ENCODE measurements at places on chromosomes 16 and 17.

GRCh38 chr16:49696414-49697101 lies 159.4 kb downstream of the ZNF423 start:
- DNase-seq: no peak

DNA sequence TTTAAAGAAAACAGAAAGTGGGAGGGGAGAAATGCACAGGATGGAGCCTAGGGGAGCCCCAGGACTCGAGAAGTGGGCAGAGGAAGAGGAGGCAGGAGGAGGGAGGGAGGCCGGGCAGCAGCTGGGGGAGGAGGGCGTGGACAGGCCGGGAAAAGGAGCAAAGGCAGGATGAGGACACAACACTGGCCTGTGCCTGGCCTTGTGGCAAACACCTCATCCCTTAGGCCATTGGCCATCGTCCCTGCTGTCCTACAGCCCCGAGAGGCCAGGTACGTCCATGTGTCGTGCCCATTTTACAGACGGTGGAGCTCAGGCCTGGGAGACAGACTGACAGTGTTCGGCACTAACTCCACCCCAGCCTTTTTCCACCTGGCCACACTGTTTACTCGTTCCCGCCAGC lies 15.9 kb downstream of the JPH3 start:
- no peak for DNase-seq

DNA sequence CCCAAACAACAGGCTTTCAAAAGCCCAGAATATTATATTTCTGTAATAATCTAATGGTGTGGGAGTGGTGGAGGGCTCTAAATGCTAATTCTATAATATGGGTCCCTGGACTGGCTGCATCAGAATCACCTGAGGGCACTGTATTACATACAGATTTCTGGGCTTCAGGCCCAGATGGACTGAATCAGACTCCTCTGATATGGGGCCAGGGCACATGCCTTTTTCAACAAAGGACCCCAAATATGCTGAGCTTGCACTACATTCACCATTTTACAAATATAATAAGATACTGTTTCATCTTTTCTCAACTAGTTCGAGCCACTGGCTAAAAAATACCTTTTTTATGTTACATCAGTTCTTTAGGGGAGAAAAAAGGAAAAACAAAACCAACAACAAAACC lies 309.7 kb downstream of the MAP2K6 start:
- DNase-seq: no peak

DNA sequence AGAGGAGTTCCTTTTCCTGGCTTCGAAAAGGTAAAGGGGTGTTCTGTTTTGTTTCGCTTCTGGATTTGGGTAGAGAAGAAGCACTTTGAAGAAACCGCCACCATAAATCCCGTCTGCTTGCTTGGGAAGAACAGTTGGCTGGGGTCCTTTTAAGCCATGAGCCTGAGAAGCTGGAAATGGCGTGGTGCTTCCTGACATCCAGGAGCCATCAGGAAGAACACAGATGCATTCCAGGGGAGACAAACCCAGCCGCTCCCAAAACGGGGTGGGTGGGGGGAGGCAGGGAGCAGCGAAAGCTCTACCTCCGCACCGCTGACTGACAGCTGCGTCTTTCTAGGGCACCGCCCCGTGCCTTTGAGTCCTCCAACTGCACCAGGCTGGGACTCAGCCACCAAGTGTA lies 91.6 kb downstream of the ZDHHC7 start:
- DNase-seq: no peak

GRCh38 chr16:72262711-72263110 lies 90.8 kb upstream of the PMFBP1 start:
- no peak for DNase-seq

DNA sequence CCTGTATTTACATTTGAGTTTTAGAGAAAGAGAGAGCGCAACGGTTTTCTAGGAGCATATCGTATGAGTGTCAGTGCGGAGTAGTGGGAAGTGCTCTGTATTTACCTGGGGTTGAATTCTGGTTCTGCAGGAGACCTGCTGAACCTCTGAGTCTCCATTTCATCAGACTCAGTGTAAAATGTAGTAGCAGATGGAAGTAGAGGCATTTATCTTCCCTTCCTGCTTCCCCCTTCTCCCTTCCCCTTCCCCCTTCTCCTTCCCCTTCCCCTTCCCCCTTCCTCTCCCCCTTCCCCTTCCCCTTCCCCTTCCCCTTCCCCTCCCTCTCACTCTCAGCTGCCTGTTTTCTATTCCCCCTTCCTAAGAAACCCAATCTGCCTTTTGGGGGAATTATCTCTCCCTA lies 426.9 kb downstream of the NPIPA7 start:
- DNase-seq: no peak

DNA sequence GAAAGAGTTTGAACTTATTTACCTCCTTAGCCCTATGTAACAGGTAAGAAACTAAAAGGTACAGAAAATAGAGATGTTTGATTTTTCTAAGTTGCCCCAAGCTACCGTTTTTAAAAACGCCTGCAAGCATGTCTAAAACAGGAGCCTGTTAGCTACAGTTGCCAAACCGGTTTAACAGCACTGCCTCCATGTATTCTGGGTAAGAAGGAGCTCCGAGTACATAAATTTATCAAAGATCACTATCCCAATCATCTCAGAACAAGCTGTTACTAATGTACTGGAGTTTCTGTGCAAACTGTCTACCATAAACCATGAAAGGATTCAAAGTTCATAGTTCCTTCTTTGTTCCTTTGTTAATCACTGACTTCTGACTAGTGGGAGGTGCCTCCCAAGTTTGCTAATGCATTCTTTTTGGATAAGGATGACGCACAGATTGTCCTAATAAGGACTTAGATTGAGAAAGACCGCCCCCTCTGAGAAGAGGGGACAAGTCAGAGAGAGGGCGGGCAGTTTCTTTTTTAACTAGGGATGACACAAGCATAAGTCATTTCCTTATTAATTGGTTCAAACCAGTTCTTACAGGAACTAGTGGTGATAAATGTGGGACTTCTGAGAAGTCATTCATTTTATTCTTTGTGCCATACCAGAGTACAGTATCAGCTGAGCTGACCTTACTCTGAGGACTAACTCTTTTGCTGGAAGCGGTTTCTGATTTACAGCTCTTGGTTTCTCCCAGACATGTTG lies 55.3 kb downstream of the TUBD1 start:
- peak; percentile 84 for DNase-seq

DNA sequence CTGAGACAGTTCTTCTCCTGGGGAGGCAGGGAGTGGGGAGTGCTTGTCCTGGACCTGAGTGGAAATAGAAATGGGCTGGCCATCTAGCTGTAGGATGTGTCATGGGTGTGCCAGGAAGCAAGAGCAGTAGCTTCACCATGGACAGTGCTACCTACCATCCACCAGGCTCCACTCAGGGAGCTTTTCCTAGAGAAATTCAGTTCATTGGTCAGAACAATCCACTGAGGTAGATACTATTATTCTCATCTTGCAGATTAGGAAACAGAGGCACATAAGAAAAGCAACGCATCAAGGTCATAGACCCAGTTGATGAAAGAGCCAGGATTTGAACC lies 372.0 kb downstream of the SLC39A11 start:
- DNase-seq: no peak

GRCh38 chr16:54098247-54098646 lies 188.3 kb downstream of the IRX3 start:
- DNase-seq: no peak

DNA sequence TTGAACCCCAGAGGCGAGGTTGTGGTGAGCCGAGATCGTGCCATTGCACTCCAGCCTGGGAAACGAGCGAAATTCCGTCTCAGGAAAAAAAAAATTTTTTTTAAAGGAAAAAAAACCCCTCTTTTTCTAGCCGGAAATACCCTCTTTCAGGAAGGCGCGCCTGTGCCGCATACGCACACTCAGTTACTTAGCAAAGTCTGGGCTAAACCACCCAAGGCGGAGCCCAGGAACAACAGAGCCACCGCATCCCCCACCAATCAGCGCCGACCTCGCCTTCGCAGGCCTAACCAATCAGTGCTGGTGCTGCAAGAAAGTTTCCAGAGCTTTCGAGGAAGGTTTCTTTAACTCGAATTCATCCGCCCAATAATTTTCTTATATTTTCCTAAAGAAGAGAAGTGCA lies 510.4 kb downstream of the KCNJ18 start:
- DNase-seq: no peak

DNA sequence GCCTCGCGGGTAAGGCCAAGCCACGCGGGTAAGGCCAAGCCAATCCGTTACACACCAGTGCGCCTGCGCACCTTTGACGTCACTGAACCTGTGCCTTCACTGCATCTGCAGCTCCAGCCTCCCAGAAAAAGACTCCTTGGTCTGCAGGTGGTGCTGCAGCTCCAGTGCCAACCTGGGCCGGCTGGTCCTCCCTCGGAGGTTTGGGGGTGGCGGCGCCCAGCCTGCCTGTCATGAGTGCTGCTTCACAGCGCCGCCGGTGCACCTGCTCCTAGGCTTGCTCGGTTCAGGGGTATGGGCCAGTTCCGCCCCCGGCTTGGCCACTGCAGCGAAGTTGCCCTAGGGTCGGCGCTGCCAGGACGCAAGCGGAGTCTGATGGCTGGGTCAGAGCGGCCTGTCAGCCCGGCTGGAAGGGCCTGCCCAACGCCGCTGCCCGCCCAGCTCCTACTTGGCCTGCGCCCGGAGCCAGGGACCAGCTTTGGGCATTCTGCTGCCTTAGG lies 146.6 kb downstream of the USP22 start:
- DNase-seq: no peak

GRCh38 chr16:18942061-18942460 lies 15.9 kb upstream of the SMG1 start:
- DNase-seq: no peak

DNA sequence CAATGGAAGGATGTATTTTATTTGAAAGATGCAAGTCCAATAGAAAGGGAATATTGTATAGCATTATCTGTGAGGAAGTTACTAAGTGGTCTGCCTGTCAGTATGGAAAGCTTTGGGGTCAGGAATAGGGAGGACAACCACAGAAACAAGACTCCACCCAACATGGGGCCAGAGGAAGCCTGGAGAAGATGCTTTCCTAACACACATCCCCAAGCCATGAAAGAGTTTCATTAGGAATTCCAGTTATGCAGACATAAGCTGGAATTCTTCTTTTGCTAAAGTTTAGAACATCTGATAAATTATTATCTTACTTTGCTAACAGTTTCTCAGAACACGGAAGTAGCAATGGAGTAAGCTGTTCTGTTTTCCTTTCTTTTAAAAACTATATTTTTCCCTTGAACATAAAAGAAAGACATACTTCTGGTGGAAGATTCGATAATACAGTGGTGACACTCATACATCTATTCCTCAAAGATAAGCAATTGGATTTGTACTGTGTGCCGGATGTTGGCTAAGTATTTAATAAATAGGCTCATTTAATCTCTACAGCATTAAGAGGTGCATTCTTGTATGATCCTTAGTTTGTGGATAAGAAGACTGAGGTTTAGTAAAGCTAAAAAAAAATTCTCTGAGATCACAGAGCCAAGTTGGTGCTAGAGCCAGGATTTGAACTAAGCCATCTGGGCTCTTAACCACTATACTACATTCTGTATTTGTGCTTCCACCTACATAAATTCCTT lies 51.0 kb upstream of the GAS7 start:
- DNase-seq: no peak

GRCh38 chr17:36127911-36128310 lies 24.3 kb downstream of the CCL4 start:
- no peak for DNase-seq

GRCh38 chr16:28555561-28555960 lies 1.8 kb downstream of the SGF29 start:
- DNase-seq: no peak

DNA sequence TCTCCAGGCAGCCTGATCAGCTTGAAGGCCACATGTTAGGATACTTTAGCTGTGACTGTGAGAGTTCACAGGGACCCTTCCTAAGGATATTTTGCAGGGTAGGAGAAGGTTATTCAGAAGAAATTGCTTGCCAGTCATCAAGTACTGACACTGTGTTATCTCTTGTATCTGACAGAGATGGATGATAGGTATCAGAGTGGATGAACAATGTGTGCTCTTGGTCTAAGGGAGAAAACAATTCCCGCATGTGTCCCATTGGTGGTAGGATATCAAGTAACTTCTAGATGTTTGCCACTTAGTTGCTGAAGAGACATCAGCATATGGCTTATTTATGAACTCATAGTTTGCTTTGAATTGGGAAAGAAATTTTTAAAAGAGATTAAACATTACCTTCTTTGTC lies 219.3 kb downstream of the SPECC1 start:
- DNase-seq: no peak

- no peak for DNase-seq
Measured at GRCh38 chr17:73351764-73352163, 40.0 kb upstream of the CDC42EP4 start.

GRCh38 chr16:81636298-81636993 lies 142.6 kb upstream of the PLCG2 start:
- no peak for DNase-seq

GRCh38 chr16:88599092-88599733 lies 29.0 kb downstream of the ZC3H18 start:
- no peak for DNase-seq

DNA sequence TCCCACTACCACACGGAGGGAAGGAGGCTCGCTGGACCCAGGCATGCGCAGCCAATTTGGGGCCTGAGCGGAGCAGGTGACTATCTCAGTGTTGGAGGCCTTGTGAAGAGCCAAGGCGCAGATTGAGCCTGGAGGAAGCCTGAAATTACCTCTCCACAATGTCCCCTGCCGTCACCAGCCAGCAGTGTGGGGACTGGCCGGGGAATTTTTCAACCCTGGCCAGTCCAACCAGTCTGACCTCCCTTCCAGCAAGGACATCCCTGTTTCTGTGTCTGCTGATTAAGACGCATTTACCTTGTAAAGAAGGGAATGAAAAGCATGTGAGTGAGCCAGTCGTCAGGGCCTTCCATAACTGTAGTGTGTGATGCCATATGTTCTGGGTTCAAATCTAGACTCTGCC lies 198.1 kb upstream of the IRX3 start:
- DNase-seq: no peak

- DNase-seq: no peak
Measured at GRCh38 chr16:57803134-57803990, 1.1 kb upstream of the KIFC3 start.

DNA sequence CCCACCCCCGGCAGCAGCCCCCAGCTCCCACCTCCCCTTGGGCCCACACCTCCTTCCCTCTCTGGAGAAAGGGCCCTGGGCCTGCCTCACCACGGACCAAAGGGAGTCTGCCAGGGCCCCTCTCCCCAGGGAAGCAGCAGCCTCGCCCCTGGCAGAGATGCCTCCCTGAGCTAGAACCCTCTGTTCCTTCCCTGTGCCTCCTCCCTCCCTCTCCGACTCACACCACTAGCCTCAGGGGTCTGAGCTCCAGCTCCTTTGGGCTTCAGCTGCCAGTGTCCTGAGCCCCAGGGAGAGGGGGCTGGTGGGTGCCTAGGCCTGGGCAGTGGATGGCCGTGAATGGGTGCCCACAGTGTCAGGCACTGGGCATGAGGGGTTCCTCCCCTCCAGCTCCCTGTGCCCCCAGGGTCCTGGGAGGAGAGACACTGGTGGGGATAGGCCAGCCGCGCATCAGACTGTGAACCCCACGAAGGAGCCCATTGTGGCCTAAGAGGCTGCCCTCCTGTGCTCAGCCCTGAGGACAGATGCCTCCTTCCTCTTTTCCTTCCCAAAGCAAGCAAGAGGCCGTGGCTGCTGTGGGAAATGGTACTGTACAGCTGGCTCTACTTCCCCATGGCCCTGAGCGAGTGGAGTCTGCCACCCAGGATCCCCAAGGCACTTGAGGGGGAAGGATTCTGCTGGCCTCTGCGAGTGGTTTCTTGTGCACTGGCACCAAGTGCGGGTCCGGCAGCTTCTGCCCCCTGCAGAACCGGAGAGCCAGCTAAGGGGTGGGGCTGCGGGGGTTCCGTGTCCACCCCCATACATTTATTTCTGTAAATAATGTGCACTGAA lies 20.7 kb downstream of the MMP15 start:
- DNase-seq: no peak
